Right renal cortex interstitium (tissue), 3 donors: ENCODE measurements at places on chromosomes 2 and 18. TPM values are rescaled to one million over a fixed set of nuclear protein-coding genes. Genes with fewer than 3 reads are reported as not detected.

The SLC5A7 gene
- polyA plus RNA-seq: 0.44 TPM

DNA sequence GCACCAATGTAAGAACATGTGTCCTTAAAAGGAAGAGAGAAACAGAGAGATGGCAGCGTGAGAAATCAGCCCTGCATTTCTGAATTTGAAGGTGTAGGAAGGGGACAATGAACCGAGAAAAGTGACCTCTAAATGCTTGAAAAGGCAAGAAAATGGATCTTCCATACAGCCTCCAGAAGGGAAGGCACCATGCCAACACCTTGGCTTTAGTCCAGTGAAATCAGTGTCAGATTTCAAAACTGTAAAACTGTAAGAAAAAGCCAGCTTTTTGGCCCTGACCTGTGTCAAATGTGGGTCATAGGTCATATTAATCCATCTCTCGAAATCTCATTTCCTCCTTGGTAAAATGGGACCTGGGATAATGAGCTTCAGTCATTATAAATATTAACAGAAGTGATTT, 762.3 kb downstream of the DCDC2C start:
- no peak for DNase-seq

The COL4A4 gene
- polyA plus RNA-seq: 49.7 TPM

The GALNT13 gene
- polyA plus RNA-seq: 3.0 TPM

The USP40 gene
- polyA plus RNA-seq: 41.5 TPM

GRCh38 chr2:39642051-39642718, 23.5 kb upstream of the TMEM178A start:
- DNase-seq: no peak

- DNase-seq: no peak
These were observed 267.4 kb upstream of the CHAC2 start for GRCh38 chr2:53500181-53500580.

DNA sequence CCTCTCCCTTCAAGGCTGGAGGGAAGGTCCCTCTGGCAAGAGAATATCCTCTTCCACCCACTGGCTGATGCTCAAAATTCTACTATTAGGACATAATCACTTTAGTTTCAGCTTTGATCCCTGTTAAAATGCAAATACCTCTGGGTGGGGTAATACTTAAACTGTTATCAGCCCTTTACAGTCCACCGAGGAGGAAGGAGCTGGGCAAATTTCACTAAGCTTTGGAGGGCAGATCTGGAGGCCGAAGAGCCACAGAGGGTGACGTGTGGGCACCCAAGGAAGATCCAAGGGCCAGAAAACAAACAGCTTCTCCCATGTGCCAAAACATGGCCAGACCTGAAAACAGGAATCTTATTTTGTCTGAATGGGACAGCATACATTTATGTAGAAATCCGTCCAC, 74.6 kb upstream of the BCL11A start:
- DNase-seq: no peak

DNA sequence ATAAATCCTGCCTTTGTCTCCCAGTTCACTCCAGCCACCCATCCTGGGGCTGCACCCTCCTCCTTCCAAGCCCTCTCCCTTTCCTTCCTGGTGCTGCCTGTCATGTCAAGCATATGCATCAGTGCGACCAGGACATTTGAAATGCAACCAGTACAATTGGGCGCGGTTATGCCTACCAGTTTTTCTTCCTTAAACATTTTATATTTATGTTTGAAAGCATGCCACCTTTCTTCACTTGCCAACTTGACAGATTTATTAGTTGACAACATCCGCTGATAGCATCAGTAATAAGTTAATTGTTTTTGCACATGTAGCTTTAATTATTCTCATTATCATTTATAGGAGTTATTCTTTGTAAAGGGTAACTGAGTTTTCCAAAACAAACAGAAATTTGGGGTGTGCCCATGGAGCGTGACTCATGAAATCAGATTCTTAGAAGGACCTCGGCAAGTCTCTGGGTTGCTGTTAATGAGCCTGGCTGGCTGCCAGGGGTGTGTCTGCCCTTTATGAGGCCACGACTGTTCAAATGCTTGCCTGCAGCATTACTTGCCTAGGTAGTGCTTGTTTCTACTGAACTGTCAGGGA, 32.8 kb upstream of the IL1B start:
- DNase-seq: peak; percentile 34

DNA sequence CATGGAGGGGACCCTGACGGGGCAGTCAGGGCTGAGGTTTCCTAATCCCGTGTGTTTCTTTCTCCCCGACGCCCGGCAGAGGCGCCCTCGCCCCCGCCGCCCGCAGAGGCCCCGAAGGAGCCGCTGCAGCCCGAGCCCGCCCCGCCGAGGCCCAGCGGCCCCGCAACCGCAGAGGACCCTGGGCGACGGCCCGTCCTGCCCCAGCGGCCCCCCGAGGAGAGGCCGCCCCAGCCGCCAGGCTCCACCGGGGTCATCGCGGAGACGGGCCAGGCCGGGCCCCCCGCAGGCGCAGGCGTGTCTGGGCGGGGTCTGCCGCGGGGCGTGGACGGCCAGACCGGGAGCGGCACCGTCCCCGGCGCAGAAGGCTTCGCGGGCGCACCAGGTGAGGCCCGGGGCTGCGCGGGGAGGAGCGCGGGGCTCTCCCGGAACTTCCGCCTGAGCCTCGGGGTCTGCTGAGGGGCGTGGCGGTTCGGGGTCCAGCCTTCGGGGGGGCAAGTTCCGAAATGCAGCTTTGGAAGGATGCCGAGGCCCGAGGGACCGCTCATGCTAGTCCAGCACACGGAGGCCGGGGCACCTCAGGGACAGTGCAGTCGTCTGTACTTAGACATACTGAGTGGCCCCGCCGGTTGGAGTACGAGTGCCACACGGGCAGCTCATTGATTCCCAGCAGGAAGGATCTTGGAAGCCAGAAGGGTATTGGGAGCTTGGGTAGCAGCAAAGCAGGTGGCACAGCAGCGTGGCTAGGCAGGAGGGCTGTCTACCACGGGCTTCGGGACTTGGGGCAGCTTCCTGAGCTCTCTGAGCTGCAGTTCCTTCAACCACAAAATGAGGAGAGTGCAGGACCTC, 60.1 kb downstream of the EMILIN2 start:
- DNase-seq: no peak

The CABYR gene
- 8.4 TPM for polyA plus RNA-seq

GRCh38 chr2:66170744-66171330, 264.1 kb upstream of the MEIS1 start:
- DNase-seq: no peak

The OST4 gene
- 284 TPM for polyA plus RNA-seq

DNA sequence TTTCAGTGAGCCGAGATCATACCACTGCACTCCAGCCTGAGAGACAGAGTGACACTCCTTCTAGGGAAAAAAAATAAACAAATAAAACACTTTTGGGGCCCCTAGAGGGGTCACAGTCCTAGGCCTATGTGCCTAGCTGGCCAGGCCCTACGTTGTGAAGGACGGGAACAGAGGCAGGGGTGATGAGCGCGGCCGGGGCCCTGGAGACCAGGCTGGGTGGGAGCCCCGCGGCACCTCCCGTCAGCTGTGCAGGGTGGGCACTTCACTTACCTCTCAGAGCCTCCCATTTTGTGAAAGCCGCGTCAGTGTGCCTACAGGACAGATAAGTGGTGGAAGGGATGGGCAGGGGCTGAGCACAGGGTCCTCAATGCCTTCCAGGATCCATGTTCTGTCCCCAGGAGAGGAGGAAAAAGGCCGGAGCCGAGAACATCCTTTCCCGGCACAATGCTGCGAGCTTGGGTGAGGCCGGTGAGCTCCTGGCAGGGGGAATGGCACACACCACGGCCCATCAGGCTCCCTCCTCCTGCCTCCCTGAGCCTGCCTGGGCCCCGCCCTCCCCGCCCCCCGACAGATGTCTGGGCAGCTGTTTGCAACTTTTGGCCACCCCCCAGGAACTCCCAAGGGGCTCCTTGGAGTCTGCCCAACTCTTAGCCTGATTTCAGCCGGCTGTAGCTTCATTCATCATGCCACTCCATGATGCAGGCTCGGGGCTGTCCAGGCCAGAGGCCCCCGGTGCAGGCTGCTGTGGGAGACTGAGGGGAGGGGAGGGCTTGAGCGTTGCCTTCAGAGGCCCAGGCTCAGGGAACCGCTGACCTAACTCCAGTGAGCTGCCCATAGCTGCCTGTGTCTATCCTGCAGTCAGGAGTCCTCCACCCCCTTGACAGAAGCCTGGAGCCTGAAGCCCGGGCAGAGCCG, 196.5 kb downstream of the TFCP2L1 start:
- no peak for DNase-seq

- DNase-seq: no peak
These were observed 138.5 kb downstream of the RIT2 start for GRCh38 chr18:42976869-42977590.

DNA sequence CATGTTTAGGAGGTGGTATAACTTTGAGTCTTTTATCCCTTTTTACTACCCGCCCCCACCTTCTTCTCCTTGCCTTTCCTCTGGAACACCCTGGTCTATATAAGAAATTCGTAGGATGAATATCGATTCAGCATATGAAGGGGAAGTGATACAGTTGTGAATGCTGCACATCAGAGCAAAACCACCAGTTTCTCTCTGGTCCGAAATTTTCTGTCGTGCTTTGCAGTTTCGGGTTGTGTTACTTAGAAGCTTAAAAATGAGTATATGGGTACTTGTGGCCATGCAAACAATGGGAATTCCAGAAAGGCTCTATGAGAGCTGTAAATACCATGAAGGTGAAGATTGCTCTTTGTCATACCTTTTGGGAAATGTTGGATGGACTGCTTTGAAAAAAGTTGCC, 60.6 kb downstream of the DAW1 start:
- no peak for DNase-seq

The SP140 gene
- 0.68 TPM for polyA plus RNA-seq

DNA sequence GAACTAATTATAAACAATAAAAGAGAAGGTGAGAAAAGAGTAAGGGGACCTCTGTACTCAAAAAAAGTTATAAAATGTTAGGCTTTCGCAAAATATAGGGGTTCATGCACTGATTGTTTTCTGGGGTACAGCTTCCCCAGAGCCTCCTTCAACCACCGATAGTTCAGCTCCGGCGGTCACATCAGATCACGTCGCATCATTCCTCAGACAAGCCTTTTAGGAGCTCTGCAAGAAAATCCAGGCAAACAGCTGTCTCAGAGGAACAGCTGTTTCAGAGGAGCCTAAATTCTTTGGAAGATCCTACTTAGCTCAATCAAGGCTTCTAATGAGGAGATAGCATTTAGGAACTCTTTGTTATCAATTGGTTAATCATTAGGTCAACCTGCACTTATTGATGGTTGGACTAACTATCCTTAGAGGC, 78.7 kb downstream of the MYCN start:
- no peak for DNase-seq

The HRH4 gene
- 0.10 TPM for polyA plus RNA-seq

The SLC14A1 gene
- polyA plus RNA-seq: 3.5 TPM

The HOXD9 gene
- polyA plus RNA-seq: 56.4 TPM

GRCh38 chr2:239930378-239930777, 94.8 kb downstream of the NDUFA10 start:
- no peak for DNase-seq

DNA sequence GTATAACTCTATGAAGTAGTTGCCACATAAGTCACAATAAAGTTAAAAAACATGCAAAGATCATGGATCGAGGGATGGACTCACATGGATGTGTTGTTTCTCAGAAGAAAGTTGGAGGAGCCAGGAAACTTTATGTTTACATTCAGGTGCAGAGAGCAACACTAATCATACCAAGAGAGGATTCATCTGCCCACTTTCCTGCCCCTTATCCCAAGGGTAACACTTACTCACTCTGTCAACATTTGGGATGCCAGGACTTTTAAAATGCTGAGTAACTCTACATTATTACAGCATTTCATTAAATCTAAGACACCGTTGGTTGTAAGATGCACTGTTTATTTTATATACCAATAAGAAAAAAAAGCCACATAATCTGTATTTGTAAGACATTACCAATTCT, 170.4 kb downstream of the KCNE4 start:
- no peak for DNase-seq

GRCh38 chr2:5849562-5849961, 157.4 kb downstream of the SOX11 start:
- no peak for DNase-seq

DNA sequence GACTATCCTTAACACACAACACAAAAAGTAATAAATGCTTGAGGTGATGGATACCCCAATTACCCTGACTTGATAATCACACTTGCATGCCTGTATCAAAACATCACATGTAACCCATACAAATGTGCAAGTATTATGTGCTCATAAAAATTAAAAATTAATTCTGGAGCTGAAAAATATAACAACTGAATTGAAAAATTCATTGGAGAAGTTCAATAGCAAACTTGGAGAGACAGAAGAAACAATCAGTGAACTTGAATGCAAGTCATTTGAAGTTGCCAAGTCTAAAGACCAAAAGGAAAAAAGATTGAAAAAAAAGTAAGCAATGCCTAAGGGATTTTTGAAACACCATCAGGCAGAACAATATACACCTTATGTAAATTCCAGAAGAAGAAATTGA, 79.4 kb downstream of the FSIP2 start:
- no peak for DNase-seq

The TMEM182 gene
- polyA plus RNA-seq: 7.9 TPM

DNA sequence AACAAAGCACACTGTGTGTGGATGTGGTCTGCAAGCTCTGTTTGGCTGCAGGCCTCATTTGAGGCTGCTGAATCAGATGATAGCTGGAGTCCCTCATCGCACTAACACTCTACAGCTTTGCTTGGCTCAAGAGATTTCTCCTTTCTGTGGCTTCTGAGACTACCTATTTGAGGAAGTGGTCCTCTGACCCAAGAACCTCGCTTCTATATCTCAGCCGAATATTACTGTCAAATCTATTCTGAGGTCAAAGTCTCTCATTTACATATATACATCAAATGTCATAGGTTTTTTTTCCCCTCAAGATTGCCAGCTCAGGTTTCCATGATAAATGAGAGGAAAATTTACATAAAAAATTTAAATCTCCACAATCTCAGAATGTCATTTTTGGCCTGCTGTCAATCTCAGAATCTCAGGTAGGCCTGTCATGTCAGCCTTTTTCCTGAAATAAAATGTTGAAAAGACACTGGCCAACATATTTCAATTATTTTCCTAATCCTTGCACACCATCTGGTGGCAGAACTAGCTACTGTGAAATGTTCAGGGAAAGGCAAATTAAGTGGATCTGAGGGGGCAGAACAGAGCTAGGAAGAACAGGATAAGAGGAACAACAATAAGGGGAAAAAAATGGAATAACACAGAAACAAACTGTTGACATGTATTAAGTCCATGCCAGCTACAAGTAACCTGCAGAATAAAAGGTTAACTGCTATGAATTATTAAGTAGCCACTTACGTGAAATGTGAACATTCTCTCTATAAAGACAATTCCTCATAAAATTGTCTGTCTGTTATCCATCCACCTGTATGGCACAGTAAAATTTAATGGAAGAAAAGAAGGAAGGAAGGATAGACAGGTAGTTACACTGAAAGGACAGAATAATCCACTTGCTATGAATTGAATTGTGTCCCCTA, 39.3 kb downstream of the AP1S3 start:
- DNase-seq: no peak

GRCh38 chr2:36486521-36487044, 111.4 kb downstream of the FEZ2 start:
- DNase-seq: no peak

DNA sequence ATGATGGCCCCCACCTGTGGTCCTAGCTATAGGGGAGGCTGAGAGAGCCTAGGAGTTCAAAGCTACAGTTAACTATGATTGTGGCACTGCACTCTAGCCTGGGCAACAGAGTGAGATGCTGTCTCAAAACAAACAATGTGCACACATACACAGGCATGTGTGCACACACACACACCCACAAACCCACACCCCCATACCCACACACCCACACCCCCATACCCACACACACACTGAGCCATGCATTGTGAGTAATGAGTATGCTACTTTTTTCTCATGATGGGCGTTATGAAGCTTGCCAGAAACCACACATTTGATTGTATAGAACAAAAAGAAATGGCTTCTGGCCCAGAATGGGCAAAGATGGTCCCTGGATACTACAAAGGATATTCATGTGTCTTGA, 691.1 kb downstream of the SLC4A3 start:
- no peak for DNase-seq

The DNAJC5G gene
- polyA plus RNA-seq: 0.76 TPM

The TMEM198 gene
- 2.5 TPM for polyA plus RNA-seq

The TGFA gene
- polyA plus RNA-seq: 17.6 TPM
